ENCODE measurements at places on chromosomes 1 and 21. TPM values are rescaled to one million over a fixed set of nuclear protein-coding genes. Genes with fewer than 3 reads are reported as not detected.

Gene OR10J1
- not detected for total RNA-seq

Gene CD5L
- total RNA-seq: not detected

Gene CLCA4
- not detected for total RNA-seq

Gene FCGR1A
- not detected for total RNA-seq

Gene CAMK2N1
- 13.4 TPM for total RNA-seq

Gene PTCH2
- total RNA-seq: 1.5 TPM

Gene C1QA
- not detected for total RNA-seq

Gene USH2A
- 0.16 TPM for total RNA-seq

Gene PROX1
- 1.9 TPM for total RNA-seq

Gene ZSWIM5
- 8.8 TPM for total RNA-seq

Gene NCAM2
- 0.69 TPM for total RNA-seq

Gene DCDC2B
- total RNA-seq: not detected

Gene LRRC39
- total RNA-seq: 0.24 TPM

Gene ELOVL1
- 28.3 TPM for total RNA-seq

Gene ZC3H12A
- total RNA-seq: 5.5 TPM

Gene PGLYRP4
- total RNA-seq: not detected

Gene NBPF8
- total RNA-seq: 12.3 TPM

Gene C21orf58
- total RNA-seq: 37.3 TPM

Gene ATP6V1G3
- 1.5 TPM for total RNA-seq

Gene LACTBL1
- total RNA-seq: not detected

Gene KANK4
- total RNA-seq: 0.35 TPM

Gene CD1B
- total RNA-seq: not detected

Gene TNFSF18
- not detected for total RNA-seq

Gene RXFP4
- not detected for total RNA-seq

All from endodermal cell (in vitro differentiated cells).